NCI-H1694 (cell line): ENCODE measurements at places on chromosomes 11 and 22.
A peak's percentile ranks its signal among the peaks of the same experiment; 100 is the strongest.

GRCh38 chr11:76762867-76763572 is 20.1 kb upstream of the TSKU start:
- DNase-seq = no peak

GRCh38 chr22:35140879-35141745 is 75.2 kb downstream of the ISX start:
- peak; percentile 40 for DNase-seq

DNA sequence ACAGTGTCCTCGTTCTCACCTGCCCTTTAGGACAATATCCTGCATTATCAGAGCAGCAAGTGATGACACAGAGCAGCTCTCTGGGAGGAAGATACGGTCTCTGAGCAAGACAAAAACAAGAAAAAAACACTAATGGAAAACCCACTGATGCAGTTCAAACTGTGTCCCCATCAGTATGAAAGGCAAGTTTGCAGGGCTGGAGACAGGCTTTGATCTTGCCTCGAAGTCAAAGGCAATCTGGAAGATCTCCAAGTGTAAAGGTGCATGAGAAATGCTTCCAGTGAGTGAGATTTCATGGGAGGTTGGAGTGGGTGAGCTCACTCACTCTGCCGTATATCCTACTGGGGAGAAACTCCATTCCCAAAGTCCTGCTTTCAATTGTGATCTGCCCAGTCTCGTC is 157.5 kb downstream of the KIRREL3 start:
- no peak for DNase-seq

GRCh38 chr22:29524442-29525191 is 28.9 kb downstream of the THOC5 start:
- no peak for DNase-seq

GRCh38 chr11:112253605-112254242 is 6.9 kb downstream of the PLET1 start:
- no peak for DNase-seq

- no peak for DNase-seq
These were observed 28.0 kb downstream of the PRDM10 start for GRCh38 chr11:129974672-129975071.

GRCh38 chr22:36753916-36754315 is 22.0 kb downstream of the IFT27 start:
- DNase-seq = no peak

- DNase-seq = no peak
These were observed 65.2 kb upstream of the LARGE1 start for GRCh38 chr22:33985506-33985905.

GRCh38 chr11:108511851-108512474 is 13.8 kb upstream of the POGLUT3 start:
- no peak for DNase-seq

DNA sequence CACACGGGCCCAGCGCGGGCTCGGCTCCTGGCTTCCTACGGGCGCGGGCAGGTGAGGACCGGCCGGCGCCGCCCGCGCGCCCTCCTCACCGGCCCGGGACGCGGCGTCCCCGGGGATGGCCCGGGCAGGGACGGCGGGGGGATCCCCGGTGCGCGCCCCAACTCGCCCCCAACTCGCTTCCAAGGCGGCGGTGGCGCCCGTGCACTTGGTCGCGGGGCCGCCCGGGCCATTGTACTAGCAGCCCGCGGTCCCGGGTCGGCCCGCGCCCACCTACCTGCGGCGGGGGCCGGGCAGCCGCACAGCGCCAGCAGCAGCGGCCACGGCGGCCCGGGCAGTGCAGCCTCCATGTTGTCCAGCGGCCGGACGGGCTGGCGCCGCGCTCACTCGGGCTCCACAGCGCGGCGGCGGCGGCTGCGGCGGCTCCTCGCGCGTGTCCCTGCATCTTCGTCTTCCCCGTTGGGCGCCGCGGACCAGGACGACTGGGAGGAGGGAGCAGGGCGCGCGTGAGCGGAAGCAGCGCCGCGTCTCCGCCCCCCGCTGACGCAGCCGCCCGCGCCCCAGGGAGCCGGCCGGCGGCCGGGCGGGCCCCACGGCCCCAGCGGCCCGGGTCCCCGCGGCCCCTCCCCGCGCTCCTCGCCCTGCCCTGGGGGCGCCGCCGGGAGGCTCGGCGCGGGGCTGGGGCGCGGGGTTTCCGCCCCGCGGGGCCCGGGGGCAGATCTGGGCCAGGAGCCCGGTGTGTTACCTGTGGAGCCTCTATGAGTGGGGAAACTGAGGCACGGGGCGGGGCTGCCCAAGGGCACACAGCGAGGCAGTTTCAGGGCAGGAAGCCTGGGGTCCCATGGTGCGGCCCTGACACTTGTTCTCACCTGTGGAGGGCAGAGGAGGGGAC is 159.3 kb upstream of the GRK3 start:
- no peak for DNase-seq

- peak; percentile 29 for DNase-seq
These were observed 395.7 kb downstream of the AASDHPPT start for GRCh38 chr11:106473089-106473722.

DNA sequence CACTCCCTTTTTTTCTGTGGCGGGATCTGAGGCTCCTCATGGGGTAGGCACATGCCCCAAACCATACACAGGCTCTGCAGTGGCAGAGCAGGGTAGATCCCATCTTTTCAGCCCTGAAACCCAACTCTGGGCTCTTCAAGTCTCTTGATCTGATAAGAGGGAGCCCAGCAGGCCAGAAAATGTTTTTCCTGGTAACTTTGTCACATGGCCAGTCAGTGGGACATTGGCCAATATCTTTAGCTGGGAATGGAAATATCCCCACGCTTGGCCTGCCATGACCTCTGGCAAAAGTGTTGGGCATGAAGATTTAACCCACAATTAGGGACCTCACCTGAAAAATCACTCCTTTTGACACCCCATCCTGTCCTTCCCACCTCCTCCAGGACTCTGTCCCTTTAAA is 8.1 kb downstream of the INPP5J start:
- DNase-seq = no peak

- no peak for DNase-seq
These were observed 34.8 kb downstream of the JHY start for GRCh38 chr11:122917311-122917710.

GRCh38 chr22:22840780-22841179 is 46.8 kb upstream of the IGLL5 start:
- DNase-seq = no peak

- no peak for DNase-seq
These were observed 78.6 kb upstream of the GRK3 start for GRCh38 chr22:25485626-25486545.

GRCh38 chr11:83392556-83392955 is 106.4 kb upstream of the CCDC90B start:
- DNase-seq = peak; percentile 2

- no peak for DNase-seq
These were observed 705 bp downstream of the CLDN5 start for GRCh38 chr22:19523240-19524169.

- DNase-seq = no peak
These were observed 1442.7 kb downstream of the TBC1D22A start for GRCh38 chr22:48205161-48205560.
